ENCODE measurements at places on chromosomes 3 and 15.

- no peak for DNase-seq
These were observed 536.0 kb upstream of the TBL1XR1 start for GRCh38 chr3:177733233-177733632.

DNA sequence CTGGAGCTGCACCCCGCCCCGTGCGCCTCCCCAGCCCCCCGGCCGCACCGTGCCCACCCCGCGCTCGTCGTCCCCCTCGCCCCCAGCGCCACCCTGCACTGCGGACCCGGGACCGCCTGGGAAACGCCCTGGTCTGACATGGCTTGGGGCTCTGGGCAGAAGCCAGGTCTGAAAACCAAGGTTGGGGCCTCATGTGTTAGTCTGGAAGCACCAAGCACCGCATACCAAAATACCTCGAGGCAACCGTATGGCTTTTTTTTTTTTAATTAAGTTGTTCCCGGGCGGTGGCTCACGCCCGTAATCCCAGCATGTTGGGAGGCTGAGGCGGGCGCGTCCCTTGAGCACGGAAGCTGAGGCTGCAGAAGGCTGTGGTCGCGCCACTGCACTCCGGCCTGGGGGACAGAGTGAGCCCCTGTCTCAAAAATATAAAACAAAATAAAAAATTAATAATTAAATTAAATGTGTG is 91.5 kb upstream of the CHD2 start:
- no peak for DNase-seq

DNA sequence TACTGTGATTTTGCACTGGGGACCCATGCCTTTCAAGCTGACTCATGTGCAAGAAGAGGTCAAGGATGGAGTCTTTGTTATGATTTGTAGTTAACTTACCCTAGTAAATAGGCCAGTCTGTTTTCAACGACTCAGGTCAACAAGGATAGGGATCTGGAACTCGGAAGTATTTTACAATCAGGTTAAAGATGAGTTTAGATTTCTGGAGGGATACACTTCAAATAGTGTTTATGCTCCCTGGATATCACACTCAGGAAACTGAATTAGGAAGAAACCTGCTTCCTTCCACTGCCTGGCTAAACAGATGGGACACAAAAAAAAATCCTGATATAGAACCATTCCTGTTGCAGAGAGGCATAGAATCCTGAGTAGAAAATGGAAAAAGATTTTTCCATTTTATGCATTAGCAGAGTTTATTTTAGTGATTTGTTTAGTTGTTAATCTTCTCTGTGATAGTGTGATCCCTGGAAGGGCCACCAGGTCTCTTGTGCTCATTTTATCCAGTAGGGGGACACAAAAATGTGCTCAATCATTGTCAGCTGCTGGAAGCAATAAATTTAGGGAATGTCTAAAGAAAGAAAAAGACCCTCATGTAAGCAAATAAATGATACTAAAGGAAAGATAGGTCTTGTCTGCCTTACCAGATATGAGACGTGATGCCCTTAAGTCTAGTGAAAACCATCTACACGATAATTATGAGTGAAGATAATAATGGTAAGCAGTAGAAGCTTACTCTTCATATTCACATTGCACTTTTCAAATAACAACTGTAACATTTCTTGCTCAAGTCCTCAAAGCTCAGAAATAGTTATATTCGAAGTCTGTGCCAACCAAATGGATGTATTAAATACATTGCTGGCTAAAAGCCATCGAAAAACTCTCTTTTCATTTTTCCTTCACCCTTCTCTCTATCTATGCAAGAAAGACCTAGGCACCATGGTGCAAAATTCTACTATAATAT is 452.1 kb upstream of the KCNMB2 start:
- DNase-seq = no peak

- no peak for DNase-seq
These were observed 262.7 kb upstream of the CTDSPL start for GRCh38 chr3:37598808-37599581.

- peak; percentile 96 for DNase-seq
These were observed 172.6 kb downstream of the P3H2 start for GRCh38 chr3:189947948-189948723.

- no peak for DNase-seq
These were observed 124.5 kb downstream of the TLE3 start for GRCh38 chr15:69973102-69973714.

DNA sequence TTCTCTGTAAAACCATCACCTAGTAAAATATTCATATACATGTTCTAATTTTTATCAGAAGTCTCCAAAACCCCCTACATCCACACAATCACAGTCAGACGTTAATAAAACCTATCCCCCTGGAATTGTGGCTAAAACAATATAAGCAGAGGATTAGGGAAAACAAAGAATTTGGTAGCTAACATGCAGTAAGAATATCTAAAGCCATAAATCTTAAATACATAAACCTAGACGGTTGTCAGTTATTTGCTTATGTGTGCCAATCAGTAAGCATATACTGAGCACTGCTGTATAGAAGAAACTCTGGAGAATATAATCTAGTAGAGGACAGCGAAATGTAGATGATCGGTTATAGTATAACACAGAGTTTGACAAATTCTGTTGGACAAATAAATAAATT is 232.2 kb downstream of the TBC1D5 start:
- no peak for DNase-seq

DNA sequence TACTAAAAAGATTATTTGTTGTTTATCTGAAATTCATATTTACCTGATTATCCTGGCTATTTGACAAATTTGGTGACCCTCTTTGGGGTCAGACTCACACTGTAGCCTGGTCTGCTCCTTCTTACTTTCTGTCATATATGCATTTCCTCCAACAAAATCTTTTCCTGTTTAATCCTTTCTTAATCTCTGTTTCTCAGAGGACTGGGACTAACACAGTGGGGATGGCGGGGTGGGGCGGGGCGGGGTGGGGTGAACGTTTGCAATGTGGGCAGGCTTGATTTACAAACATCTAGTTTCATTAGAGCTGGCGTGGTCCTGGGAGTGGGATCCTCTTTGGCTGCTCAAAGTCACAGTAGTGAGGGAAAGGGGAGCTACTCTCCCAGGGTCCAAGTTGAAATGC is 35.3 kb upstream of the CDCP1 start:
- DNase-seq = no peak

GRCh38 chr3:196740481-196741248 is 1.0 kb downstream of the PAK2 start:
- DNase-seq = peak; percentile 56

DNA sequence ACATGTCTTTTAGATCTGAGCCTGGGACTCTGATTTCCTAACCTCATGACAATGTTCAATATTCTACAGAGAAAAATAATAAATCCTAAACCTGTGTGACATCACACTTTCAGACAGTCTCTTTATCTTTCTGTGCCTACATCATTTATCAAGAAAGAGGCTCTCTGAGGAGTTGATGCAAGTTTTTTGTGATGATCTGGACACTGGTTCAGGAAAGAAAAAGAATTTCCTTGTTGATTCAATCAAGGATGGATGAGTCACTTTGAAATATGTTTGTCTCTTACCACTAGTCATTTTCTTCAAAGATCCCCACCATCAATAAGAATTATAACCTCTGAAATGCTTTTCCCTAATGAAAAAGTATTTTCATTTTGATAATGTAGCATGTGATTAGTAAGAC is 404.6 kb downstream of the WDR72 start:
- DNase-seq = no peak

DNA sequence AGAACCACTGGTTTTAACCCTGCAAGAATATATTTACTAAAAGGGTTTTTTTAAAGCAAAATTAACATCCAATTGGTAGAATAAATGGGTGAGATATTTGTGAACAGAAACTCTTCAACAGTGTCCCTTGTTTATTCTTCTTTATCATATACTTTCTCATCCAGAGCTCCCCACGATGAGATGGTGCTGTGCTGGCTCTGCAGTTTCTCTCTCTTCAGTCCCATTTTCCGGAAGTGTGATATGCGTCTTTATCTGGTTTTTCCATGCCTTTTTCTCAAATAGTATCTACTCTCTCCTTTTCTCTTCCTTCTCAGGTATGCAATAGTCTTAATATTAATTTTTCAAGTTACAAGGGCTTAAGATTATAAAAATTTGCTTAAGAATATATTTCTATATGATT is 1.5 kb downstream of the EAF2 start:
- no peak for DNase-seq

GRCh38 chr15:72005483-72005882 is 112.5 kb downstream of the MYO9A start:
- no peak for DNase-seq

- no peak for DNase-seq
These were observed 7.6 kb downstream of the PLXNB1 start for GRCh38 chr3:48422272-48422671.

GRCh38 chr3:129890125-129890524 is 3.4 kb downstream of the TMCC1 start:
- no peak for DNase-seq

DNA sequence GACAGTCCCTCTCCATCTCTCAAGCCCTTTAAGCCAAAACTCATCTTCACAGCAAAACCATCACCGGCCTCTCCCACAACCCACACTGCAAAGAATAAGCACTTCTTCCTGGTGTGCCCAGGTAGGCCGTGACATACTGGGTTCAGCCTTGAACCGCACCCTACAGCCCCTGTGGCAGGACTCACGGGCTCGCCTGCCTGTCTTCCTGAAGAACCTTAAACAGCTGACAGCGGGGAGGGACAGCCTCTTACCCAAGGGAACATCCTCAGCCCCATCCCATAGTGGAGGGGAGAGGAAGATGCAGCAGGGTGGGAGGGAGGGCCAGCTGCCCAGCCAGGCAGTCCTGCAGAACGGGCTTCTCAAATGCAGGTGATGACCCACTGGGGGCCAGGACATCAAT is 40.2 kb downstream of the TBC1D2B start:
- no peak for DNase-seq

GRCh38 chr3:16871915-16872842 is 12.6 kb upstream of the PLCL2 start:
- no peak for DNase-seq

DNA sequence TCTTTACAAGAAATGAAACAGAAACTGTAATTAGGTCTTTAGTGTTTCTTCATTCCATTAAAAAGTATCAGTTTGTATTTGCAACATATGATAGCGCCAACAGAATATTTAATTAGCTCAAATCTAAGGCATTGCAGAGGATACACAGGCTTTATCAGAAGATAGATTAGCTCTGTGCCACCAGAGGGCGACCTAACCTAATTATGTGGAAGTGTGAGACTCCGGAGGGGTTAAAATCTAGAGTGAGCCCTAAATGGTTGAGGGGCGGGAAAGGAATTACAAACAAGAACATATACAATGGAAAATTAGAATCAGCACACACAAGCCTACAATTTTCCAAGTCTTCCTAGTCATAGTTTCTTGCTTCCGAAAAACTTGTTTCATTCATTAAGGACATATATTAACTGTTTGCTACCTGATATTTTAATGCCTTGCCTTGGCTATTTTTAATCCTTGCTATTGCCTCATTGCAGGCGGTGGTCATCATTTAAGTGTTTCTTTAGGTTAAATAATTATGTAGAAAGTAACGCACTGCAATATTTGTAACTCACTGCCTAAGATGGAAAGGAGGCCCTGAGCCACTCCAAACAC is 18.0 kb upstream of the RYR3 start:
- peak; percentile 30 for DNase-seq

- no peak for DNase-seq
These were observed 3.6 kb upstream of the PLA1A start for GRCh38 chr3:119594066-119594465.
